Stimulated activated CD4-positive, alpha-beta T cell treated with anti-CD3 and anti-CD28 coated beads, Interleukin-1b, Interleukin-23, amount 100 ng/mL, for 1 hour (primary cell): ENCODE measurements at places on chromosomes 3 and 15.

- no peak for DNase-seq
Observed at GRCh38 chr3:129461022-129461421, 21.0 kb downstream of the IFT122 start.

DNA sequence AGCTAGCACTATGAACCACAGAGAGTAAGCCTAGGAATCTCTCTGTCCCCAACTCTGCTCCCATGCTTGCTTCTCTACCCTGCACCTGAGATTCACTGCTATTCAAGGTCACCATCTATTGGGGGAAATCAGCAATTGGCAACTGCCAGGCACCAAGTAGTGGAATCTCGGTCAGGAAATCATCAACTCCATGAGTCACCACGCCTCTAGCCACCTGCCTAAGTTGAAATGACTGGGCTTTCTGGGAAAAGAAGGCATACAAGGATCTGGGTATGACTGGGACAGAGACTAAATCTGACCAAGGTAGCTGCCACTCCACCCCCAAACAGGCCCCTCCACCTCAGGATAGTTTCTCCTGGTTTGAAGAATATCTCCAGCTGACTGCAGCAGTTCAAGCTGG, 464.1 kb upstream of the CBLB start:
- no peak for DNase-seq

GRCh38 chr3:29083676-29084075, 197.2 kb upstream of the RBMS3 start:
- no peak for DNase-seq

DNA sequence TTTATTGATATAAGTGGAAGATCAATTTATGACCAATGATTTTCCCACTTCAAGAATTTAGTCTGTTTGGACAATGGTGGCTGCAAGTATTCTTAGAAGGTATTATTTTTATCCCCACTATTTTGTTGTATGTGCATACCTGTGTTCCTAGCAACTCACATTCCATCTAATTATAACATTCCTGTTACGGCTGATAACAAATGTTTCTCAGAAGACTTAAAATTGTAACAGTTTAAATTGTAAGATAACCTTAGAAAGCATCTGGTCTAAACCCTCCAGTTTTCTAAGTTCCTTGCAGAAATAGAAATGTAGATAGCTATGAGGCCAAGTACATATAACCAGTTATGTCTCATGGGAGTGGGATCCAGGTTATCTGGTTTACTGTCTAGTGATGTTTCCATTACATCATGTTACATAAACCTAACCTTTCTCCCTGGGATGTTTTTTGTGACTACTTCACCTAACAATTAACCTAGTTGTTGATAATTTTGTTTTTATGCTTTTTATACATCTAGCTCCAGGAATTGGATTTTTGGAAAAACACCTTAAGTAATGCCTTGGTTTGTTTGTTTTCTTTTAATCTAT, 11.1 kb upstream of the MFN1 start:
- no peak for DNase-seq

DNA sequence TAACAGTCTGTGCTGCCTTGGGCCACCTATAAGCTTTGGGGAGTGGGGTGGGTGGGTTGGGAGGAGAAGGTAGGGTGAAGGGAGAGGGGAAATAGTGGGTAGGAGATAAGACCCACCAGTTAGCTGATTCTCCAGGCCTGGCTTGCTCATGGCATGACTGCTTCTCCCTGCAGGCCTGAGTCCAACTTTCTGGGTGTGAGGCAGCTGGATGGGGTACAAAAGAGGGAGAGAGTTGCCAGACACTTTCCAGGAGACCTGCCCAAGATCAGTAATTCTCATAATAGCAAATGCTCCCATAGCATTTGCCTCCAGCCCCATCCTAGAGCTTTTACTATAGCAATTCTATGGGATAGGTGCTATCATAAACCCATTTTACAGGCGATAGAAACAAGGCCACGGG, 7.7 kb downstream of the CGNL1 start:
- DNase-seq: no peak

- DNase-seq: no peak
Observed at GRCh38 chr3:31284776-31285175, 247.9 kb upstream of the STT3B start.

- DNase-seq: no peak
Observed at GRCh38 chr3:105801397-105801796, 67.4 kb downstream of the CBLB start.

GRCh38 chr3:101146946-101147345, 153.7 kb upstream of the ABI3BP start:
- no peak for DNase-seq
